ENCODE measurements at places on chromosomes 12 and 14.
A peak's percentile ranks its signal among the peaks of the same experiment; 100 is the strongest.

- no peak for DNase-seq
These were observed 207.7 kb downstream of the FUT8 start for GRCh38 chr14:65620195-65620594.

- no peak for DNase-seq
These were observed 21.2 kb upstream of the RNASE12 start for GRCh38 chr14:20612403-20612802.

DNA sequence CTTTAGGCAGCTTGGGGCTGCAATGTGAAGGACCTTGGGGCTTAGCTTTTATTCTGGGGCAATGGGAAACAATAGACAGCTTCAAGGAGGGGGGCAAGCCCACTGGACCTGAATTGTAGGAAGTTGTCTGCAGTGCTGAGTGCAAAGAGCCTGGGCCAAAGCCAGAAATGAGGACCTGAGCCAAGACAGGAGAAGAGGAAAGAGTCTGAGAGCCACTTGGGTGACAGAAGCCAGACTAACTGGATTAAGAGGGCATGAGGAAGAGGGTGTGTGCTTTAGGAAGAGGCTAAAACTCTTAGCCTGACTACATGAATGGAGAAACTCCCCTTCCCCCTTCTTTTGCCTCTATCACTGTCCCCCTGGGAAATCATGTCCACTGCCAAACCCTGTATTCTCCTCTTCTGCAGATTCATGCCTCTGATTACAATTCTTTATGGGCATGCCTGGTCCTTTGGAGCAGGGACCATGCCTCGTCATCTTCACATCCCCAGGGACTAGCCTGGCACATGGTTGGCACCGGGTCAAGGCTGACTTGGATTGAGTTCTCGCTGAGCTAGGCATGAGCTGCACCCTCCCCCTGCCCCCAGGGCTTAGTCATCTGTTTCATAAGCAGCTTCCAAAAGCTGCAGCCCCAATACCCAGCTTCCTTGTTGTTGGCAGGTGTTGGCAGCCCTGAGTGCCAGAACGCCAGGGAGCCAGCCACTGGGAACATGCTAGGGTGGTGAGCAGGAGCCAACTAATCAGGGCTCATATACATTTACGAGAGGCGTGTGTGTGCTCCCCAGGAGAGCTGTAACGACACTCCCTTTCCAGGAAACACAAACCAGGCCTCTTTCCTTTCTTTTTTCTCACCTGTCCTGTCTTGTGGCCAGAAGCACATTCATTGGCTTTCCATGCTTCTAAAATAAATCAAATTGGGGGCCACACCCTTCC, 27.7 kb upstream of the JDP2 start:
- DNase-seq, result peak; percentile 13

DNA sequence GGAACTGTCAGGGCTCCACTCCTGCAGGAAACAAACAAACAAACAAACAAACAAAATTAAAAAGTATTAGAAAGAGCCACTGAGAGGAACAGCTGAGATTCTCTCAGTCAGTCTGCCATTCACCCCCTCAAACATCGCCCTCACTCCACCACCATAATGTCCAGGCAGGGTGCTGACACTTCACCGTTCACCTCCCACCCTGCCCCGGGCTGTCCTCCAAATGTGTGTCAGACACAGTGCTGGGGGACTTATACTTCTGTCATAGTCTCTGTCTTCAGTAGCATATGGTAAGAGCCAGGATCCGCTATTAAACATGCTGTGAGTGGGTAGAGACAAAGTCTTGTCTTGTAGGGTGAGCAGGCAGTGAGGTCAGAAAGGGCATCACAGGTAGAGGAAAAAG, 28.3 kb downstream of the KRT18 start:
- no peak for DNase-seq

DNA sequence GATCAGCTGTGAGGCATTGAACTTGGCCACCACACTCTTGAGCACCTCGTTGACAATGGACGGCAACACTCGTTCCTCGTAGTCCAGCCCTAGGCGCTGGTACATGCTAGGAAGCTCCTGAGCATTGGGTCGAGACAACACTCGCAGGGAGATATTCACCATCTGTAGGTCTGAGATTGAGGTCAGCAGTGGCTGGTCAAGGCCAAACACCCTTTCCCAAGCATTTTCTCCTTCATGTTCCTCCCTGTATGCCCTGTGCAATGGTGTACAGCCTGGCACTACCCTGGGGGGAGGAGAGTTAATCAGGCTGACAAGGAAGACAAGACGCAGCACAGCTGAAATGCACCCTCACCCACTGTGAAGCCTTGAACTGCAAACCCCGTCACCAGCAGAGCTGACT, 2.0 kb downstream of the PHB2 start:
- no peak for DNase-seq

- DNase-seq, result no peak
These were observed 52.6 kb downstream of the EIF2S3B start for GRCh38 chr12:10558301-10558700.

GRCh38 chr12:92614502-92614901, 88.3 kb upstream of the PLEKHG7 start:
- DNase-seq, result no peak

DNA sequence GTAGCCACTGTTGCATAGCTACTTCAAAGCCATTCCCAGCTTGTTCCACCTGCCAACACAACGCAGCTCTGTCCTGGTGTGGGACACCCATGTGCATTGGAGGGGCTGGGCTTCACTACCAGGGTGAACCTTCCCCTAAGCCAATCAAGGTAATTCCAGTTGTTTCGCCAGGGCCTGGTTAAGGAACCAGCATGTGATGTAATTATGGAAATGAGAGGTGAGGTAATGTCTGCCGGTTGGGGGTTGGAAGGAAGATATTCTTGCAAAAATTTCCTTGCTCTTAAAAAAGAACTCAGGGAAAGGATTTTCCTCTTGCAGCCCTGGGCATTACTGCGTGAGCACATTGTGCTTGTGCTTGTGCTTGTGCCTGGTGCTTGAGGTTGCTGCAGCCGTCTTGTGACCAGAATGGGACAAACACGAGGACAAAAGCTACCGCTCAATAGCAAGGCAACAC, 14.9 kb downstream of the TUBA1C start:
- DNase-seq, result no peak
